ENCODE measurements at places on chromosomes 2 and 18.

DNA sequence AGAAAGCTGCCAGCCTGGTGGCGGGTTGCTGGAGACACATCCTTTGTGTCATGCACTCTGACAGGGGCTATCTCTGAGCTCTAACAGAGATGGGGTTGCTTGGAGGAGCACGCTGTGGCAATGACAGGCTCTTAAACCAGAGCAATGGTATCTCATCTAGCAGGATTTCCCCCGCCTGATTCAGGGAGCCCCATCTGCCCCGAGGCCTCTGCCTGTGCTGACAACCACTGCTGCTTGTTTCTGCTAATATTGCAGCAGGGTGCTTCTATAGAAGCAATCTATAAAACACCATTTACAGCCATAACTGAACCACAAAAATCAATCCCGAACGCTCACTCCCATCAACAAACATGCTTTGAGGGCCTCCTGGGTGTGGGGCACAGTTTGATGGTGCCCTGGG is 12.8 kb upstream of the DNPEP start:
- no peak for DNase-seq

DNA sequence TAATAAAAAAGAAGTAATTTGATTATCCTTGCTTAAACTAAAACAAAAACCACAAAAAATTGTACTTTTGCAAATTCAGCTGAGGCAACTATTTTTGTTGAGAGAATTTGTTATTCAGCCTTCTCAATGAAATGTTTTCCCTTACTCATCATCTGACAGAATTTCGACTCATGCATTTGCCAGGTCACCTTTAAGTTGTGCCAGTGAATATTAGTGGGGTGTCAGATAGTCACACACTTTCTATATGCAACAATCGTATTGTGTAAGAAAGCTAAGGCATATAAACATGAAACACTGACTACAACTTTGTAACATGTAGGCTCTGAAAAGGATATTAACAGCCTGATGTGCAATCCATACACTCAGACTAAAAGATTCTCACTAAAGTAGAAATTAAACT is 1653.1 kb upstream of the SLC39A10 start:
- no peak for DNase-seq

- DNase-seq, result no peak
Measured at GRCh38 chr2:137187216-137187615, 421.9 kb downstream of the THSD7B start.

GRCh38 chr2:190882411-190882766 is 1.8 kb downstream of the GLS start:
- DNase-seq, result no peak

DNA sequence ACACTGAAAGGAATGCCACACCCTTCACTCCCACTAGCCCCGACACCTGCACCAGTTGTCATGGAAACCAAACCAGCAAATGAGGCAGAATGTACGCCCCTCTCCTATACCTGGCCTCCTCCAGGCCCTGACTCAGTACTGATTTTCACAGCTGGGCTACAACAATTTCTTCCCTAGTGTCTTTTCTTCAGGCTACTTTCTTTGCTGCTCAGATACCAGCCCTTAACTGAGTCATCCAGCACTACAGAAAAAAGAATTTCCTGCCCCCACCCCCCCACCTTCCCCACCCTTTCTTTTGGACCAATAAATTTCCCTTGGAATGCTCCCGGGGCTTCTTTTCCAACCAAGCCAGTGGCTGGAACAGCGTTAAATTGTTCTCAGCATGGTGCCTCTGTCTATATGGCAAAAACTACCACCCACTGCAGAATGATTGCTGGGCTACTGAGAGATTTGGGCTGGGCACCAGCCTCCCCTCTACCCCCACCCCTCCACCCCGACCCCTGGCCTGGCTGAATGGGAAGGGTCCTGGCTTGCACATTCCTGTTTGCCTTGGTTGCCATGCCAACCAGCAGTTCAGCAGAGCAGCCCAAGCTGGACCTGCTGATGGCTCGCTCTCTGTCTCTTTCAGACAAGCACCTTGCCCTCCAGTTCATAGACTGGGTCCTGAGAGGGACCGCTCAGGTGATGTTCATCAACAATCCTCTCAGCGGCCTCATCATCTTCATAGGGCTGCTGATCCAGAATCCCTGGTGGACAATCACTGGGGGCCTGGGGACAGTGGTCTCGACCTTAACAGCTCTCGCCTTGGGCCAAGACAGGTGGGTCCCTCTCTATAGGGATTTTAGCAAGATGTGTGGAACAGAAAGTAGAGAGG is 11.3 kb downstream of the SLC14A2 start:
- DNase-seq, result no peak

Measured in skin of body (tissue), 3 donors.